ENCODE measurements at places on chromosomes 13 and 19.

- DNase-seq, result no peak
These were observed 20.9 kb upstream of the ATP11A start for GRCh38 chr13:112668924-112669323.

DNA sequence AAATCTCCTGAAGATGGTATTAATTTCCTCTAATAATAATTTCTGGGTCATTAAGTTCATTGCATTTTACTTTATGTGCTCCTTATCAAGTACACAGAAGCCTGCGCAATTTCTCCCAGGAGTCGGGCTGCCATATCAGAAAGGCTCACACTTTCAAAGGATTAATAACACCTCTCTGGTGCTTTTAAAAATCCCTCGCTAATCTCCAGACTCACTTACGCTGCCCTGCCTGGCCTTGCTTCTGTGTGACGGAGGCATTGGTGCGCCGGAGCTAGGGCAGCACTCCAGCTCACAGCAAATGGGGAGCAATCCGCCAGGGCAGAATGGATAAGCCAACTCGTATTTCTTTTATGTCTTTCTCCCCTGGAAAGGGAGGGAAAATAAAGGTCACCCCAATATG lies 300.8 kb downstream of the EFNB2 start:
- DNase-seq, result no peak

DNA sequence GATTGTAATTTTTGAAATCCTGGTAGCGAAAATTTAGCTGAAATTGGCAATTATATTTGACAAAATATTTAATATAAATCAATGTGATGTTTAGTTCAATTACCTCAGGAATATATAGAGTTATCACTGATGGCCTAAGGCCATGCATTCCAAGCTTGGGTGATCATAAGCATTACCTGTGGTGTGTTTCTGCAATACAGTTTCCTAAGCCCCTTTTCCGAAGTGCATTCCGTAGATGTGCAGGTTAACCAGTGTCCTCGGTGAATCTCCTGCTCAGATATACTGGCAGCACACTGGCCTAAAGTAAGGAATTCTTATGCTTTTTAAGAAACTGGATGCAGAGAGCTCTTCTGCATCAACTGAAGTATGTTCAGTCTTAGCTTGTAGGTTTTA lies 35.0 kb downstream of the ITGBL1 start:
- DNase-seq, result peak; percentile 74

GRCh38 chr13:113047587-113047986 lies 58.0 kb upstream of the F7 start:
- no peak for DNase-seq

- no peak for DNase-seq
These were observed 14.0 kb upstream of the PSMD8 start for GRCh38 chr19:38360351-38360750.

- no peak for DNase-seq
These were observed 12.2 kb downstream of the PLEKHJ1 start for GRCh38 chr19:2223959-2224358.

- peak; percentile 72 for DNase-seq
These were observed 49.8 kb upstream of the GTF3A start for GRCh38 chr13:27374650-27375049.

DNA sequence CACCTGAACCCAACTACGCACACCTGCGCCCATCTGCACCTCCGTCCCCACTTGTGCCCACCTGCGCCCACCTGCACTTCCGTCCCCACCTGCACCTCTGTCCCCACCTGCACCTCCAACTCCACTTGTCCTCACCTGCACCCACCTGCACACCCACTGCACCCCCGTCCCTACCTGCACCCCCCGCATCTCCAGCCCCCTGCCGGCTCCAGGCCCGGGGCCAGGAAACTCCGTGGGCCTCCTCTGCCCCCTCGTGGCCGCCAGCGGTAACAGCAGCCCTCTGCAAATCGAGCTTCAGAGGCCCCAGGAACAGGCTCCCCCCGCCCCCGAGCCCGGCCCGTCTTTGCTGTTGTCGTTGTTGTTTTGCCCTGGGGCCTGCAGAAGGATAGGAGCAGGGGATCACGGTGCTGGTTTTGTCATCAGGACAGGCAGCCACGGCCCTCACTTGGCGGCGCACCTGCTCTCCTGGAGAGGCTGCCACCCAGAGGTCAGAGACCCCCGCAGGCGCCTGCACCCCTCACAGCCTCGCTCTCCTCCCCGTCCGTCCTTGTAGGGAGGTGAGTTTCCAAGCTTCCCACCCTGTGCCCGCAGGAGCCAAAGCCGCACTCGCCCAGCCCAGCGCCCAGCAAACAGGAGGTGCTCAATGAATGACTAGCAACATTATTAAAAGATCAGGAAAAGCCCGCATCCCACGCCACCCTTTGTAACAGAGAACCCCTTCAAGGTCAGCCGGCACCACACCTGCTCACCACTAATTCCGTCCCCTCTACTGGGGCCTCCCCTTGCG lies 65.4 kb downstream of the GNG7 start:
- DNase-seq, result peak; percentile 39

DNA sequence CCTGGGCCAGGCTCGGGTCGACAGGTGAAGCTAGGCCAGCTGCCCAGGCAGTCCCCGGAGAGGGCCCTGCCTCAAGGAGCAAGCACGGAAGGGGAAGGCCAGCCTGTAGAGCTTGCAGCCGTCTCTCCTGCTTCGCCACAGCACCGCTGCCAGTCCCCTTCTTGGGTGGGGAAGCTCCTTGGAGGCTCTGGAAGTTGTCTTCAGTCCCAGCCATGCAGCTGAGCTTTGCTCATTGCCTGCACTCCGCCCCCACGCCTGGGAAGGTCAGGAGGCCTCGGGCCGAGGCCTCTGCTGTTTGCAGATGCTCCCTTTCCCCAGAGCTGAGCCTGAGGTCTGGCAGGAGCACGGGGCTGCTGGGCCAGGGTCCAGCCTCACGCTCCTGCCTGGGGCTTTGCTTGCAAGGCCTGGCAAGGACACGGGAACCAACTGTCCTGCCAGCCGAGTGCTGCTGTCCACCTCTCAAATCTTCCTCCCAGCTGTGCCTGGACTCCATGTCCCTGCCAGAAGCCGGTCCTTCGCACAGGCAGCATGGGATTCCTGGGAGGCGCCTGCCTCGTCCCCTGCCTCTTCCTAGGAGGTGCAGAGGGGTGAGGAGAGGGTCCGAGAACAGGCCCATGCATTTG lies 13.3 kb downstream of the PLEKHF1 start:
- DNase-seq, result no peak

DNA sequence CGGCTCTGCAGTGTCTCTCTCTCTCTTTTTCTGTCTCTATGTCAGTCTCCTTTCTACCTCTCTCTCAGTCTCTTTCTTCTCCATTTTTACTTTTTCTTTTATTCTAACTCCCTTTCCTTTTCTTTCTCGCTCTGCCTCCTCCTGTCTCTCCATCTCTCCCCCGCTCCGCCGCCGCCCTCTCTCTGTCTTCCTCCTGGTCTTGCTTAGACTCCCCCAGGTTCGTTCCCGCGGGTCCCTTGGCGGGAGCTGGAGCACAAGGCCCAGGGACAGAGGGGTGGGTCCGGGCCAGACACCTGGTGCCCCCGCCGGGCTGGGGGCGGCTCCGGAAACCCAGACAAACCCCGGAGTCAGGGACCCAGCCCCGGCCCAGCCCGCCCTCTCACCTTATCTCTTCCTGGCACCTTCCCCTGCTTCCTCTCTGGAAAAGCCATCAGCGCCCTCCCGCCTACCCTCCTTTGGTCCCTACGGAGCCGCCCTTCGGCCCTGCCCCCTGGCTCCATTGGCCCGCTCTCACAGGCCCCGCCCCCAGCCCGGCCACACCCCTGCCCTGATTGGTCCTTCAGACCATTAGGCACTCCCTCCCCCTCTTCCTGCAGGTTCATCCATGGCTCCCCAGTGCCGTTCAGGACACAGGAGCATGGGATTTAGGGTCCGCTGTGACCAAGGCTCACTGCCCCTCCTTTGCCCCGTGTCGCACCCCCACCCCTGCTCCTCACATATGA lies 15.4 kb upstream of the NOP53 start:
- no peak for DNase-seq

GRCh38 chr13:113589251-113589960 lies 4.9 kb downstream of the TFDP1 start:
- DNase-seq, result no peak

- peak; percentile 15 for DNase-seq
These were observed 18.5 kb downstream of the POU2F2 start for GRCh38 chr19:42113641-42114348.

- no peak for DNase-seq
These were observed 2638.2 kb downstream of the PCDH9 start for GRCh38 chr13:64591971-64592370.

DNA sequence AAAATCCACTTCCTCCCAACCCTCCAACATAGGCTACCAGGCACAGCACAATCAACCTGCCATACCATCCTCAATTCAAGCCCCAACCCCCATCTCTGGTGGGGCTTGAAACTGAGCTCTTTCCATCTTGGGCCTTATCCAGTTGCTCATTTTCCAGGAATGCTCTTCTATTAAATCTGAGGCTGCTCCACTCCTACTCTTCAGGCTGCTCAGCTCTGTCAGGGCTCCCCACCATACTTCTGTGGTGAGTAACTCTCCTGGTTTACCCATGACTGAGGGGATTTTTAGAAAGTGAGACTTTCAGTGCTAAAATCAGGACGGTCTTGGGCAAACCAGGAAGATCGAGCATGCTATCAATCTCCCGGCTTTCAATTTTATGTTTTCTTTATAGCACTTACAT lies 512.8 kb downstream of the LMO7 start:
- peak; percentile 76 for DNase-seq

DNA sequence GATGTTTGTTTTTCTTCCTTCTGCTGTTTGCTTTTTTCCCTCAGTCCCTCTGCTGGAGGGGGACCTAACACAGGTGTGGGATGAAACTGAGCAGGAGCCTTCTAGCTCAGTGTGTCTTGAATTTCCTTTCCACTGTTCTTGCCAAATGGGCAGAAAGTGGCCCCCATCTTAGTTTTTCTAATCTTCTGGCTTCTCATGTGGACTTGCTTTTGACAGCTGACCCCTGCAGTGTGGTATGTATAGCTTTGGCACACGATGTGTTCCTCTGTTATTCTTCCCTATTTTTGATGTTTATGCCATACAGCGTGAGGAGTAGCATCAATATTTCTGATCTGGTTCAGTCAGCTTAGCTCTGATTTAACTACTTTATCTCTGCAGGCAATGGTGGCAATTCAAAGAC lies 8.3 kb downstream of the LRCH1 start:
- DNase-seq, result no peak

GRCh38 chr19:16586991-16587832 lies 15.0 kb upstream of the SLC35E1 start:
- no peak for DNase-seq

DNA sequence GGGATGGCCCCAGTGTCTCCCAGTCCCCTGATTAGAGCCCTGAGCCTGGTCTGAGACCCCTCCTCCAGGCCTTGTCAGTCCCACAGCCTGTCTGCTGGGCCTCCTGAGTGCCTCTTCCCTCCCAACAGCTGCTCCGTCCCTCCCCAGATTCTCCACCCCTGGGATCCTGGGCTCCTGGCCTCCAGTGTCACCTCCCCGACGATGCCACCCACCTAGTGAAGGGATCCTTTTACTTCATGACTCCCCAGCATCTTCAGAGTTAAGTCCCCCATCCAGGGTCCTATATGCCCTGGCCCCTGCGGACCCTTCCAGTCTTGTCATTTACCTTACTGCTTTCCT lies 4.4 kb upstream of the PRX start:
- DNase-seq, result no peak

- no peak for DNase-seq
These were observed 13.2 kb downstream of the KLHL26 start for GRCh38 chr19:18650021-18650390.

DNA sequence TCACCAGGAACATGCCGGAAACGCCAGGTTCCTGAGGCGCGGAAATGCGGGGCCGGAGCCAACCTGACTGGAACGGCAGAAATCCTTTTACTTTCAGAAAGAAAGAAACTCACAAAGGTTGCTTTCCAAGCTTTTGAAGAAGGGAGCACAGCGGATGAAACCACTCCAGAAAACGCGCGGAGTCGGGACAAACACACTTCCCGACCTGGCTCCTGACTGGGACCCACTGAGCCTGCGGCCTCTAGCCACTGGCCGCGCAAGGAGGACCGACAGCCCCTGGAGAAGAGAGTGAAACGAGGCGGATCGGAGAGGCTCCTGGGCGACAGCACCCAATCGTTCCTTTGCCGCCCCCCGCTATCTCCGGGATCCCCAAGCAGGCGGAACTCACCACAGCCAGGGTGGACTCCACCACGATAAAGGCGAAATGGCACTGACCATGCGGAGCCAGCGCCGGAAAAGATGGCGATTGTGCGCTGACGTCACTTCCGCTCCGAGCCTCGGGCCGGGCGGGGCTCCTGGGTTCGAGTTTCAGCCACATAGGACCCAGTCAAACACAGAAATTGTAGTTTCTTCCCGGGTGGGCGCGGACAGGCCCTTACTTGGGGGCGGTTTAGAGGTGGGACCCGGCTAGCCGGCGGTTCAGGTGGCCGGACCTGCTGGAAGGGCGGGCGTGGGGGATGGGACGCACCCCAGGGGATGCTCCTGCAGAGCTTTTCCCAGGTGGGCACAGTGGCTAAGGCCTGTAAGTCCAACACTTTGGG lies at the start of gene ZNF121:
Gene ZNF121, minus strand, starts transcription at position 432 of the 761 bp plus-strand sequence. CDS start 16,407 bp downstream, outside the sequence.
- DNase-seq, result peak; percentile 69

- no peak for DNase-seq
These were observed 10.7 kb upstream of the FLT1 start for GRCh38 chr13:28505543-28506135.

DNA sequence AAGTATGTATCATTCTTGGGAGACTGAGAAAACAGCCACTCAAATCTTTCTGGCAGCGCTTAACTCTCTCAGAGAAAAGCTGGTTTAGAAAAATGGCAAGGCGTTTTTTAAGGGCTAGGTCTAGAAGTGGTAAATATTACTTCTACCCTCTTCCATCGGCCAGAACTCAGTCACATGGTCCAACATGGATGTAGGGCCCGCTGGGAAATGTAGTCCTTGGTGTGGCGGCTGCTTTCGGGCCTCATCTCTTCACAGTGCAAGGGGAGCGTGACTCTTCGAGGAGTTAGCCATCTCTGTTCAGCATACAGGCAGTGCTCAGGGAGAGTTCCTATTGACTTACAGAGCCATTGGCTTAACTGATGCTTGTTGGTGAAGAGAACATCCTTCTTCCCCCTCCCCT lies 6.3 kb downstream of the VSTM2B start:
- DNase-seq, result no peak

DNA sequence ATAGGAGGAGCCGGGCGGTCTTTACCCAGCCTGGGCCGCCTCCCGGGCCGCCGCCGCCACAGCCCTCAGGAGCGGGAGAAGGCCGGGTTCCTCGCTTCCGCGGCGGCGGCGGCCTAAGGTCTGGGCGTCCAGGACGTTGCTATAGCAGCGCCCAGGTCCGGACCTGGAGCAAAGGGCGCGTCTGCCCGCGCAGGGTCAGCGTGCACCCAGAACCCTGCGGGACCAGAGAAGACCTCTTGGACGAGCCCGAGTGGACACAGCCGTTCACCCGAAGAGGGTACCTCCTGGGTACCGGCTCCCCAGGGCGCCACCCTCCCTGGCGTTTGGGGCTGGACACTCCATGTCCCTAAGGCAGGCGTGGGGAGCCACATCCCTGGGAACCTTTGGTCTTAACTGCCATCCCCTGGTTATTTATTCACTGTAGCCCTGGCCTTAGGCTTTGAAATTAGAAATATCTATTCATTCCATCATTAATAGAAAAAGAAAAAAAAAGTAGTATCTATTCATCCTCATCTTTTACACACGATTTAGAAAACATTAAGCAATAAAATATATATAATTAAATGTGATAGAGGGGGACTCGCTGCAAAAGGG lies 2.4 kb downstream of the DZIP1 start:
- DNase-seq, result peak; percentile 30

GRCh38 chr13:28704919-28705318 lies 13.9 kb downstream of the SLC46A3 start:
- no peak for DNase-seq

Measured in NCI-H1417 (cell line).